SK-N-SH treated with all-trans-retinoic acid at 6 μM for 48 hours (cell line): ENCODE measurements at places on chromosomes 5 and 9.

- no peak for ATAC-seq
Observed at GRCh38 chr9:114279693-114280092, 43.2 kb upstream of the ORM1 start.

- no peak for ATAC-seq
Observed at GRCh38 chr9:114021578-114021977, 56.5 kb downstream of the AMBP start.

DNA sequence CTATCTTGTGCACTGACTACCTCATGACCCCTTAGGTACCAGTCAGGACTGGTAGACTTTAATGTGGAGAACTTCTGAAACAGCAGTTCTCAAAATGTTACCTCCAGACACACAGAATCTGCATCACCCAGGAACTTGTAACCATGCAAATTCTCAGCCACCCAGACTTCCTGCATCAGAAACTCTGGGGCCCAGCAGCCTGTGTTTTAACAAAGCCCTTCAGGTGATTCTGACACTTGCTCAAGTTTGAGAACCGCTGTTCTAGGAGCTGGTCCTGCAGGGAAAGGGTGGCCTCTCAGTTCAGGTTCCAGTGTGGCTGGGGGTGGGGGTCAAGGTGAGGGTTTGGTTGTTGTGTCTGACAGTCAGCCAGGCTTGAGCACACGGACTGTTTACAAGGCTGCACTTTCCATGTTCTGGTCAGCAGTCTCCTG lies 28.4 kb downstream of the ZFP62 start:
- no peak for ATAC-seq

DNA sequence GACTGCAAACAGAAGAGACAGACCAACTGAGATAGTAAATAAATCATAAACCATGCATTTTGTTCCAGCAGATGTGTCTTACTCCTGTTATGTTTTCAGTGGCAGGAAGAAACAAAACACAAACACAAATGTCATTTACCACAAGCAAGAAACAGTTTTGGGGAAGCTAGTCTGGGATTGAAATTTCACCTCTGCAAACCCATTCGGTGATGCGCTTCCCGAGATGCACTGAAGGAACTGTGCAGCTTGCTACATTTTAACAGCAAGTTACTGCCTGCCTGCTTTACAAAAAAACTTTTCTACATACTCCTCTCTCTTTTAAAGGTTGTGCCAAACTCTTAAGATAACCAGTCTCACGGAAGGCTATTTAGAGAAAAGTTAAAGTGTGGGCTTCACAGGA lies 3.2 kb downstream of the MACROH2A1 start:
- ATAC-seq: no peak
